Thoracic aorta (tissue), 2 donors: ENCODE measurements at places on chromosomes 2 and 18. TPM values are rescaled to one million over a fixed set of nuclear protein-coding genes. Genes with fewer than 3 reads are reported as not detected.

DNA sequence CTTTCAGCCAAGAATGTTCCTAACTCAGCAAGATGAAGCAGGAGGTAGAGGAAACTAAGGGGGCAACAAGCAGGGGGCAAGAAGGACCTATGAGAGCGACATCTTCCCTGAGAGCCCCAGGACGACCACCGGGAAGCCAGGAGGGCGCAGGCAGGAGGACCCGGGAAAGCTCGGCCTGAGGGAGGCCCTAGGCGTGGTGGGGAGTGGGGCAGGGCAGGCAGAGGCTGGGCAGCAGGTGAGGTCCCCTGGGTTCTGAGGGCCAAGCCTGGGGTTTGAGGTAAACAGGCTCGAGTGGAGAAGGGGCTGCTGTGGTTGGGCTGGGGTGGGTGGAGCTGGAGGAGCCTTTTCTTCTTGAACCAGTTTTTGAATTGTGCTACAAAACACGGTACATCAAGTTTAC, 1.3 kb upstream of the ALPI start:
- DNase-seq = no peak
- H3K4me3 ChIP-seq = no peak overlapping the region
- H3K27me3 ChIP-seq = no peaks in the 10 kb centered on the region
- H3K27ac ChIP-seq = no peak overlapping the region

The GALNT3 gene
- total RNA-seq = 3.5 TPM

The FAM237A gene
- not detected for total RNA-seq

The COL4A4 gene
- total RNA-seq = 17.2 TPM

- H3K4me1 ChIP-seq = no peaks in the 10 kb centered on the region
- DNase-seq = no peak
- H3K36me3 ChIP-seq = no peaks in the 10 kb centered on the region
These were observed 148.4 kb upstream of the ACVR2A start for GRCh38 chr2:147696426-147696825.

DNA sequence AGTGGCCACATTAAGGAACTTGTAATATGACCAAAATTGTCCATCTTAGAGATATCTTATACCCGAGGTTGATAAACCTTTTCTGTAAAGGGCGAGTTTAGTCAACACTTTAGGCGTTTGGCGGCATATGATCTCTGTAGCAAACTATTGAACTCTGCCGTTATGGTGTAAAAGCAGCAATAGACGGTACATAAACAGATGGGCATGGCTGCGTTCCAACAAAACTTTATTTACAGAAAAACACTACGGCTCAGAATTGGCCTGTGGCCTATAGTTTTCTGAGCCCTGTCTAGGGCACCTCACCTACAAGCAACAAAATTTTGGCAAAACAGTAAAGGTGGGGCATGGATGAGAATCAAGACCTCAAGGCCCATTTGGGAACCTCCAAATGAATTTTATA, 121.9 kb upstream of the HAAO start:
- no peak overlapping the region for H3K4me3 ChIP-seq
- H3K27me3 ChIP-seq = no peaks in the 10 kb centered on the region
- H3K36me3 ChIP-seq = no peaks in the 10 kb centered on the region
- peaks cover 8% of the 10 kb centered on the region for H3K4me1 ChIP-seq
- no peak for DNase-seq
- H3K27ac ChIP-seq = no peak overlapping the region

DNA sequence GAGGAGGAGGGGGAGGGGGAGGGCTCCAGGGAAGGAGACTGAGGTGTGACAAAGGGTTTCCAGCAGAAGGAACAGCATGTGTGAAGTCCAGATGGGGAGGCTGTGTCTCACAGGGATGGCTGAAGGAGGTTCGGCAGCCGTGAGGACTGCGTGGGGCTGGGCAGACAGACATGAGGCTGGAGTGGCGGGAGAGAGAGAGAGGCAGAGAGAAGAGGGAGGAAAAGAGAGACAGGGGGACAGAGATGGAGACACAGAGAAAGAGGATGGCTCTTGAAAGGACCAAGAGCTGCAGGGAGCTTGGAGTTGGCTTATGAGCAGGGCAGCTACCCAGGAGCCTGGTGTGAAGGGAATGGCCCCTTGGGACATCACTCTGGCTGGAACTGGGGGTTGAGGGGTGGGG, 138.9 kb upstream of the ASB18 start:
- no peak overlapping the region for H3K4me3 ChIP-seq
- no peaks in the 10 kb centered on the region for H3K36me3 ChIP-seq
- H3K27me3 ChIP-seq = no peaks in the 10 kb centered on the region
- no peaks in the 10 kb centered on the region for H3K4me1 ChIP-seq
- no peak for DNase-seq

GRCh38 chr18:80106482-80107051, 2.5 kb upstream of the ADNP2 start:
- no peak overlapping the region for H3K4me3 ChIP-seq
- peaks cover 15% of the 10 kb centered on the region for H3K4me1 ChIP-seq
- no peak for DNase-seq

DNA sequence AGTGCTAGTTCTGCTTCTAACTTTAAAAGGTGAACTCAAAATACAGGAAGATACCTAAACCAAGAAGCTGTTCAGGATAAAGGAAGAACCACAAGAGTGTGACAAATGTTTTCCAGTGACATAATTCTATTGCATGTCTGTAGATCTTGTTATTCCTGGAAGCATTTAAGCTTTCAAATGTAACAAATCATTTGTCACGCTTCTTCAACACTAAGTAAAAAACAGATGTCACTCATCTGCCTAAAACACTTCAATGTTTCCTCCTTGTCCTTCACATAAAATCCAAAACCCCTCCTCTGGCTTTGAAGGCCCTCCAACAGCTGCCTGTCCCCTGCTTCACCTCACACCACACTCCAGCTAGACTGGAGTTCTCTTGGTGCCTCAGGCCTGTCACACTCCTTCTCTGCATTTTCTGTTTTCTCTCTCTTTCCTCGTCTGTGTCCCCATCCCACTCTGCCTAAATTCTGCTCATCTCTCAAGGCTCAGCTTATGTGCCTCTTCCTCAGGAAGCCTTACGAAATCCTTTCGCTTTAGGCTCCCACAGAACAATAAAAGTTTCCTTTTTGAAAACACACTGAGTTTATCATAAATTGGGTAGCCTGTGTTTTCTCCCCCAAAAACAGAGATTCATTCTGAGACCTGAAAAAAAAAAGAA, 6.4 kb upstream of the CLEC4F start:
- H3K4me3 ChIP-seq = no peak overlapping the region
- no peak for DNase-seq
- H3K36me3 ChIP-seq = no peaks in the 10 kb centered on the region
- H3K27me3 ChIP-seq = no peaks in the 10 kb centered on the region

- no peaks in the 10 kb centered on the region for H3K36me3 ChIP-seq
- peaks cover 13% of the 10 kb centered on the region for H3K4me1 ChIP-seq
- peak; percentile 11 for DNase-seq
- H3K27ac ChIP-seq = peak overlapping the region; percentile 97
These were observed 775 bp downstream of the SPRED2 start for GRCh38 chr2:65431421-65432226.
